ENCODE measurements at places on chromosomes 13 and 19.
A peak's percentile ranks its signal among the peaks of the same experiment; 100 is the strongest.

GRCh38 chr19:41302624-41303351 lies 7.2 kb upstream of the CCDC97 start:
- no peak for DNase-seq

- DNase-seq, result no peak
These were observed 537.4 kb downstream of the MYO16 start for GRCh38 chr13:109166804-109167203.

DNA sequence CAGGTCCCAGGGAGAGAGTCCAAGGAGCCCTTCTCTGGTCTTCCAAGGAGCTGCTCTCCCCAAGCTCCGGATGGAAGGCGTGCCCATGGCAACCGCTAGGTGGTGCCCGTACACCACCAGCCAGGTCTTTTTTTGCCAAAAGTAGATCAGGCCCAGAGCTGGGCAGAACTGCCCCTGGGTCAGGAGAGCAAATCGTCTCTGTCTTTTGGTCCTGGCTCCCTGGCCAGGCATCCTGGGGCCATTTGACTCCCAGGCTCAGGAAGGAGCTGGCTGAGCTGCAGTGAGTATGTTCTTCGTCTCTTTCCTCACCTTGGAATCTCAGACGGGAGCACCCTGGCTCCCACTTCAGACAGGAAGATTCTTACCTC lies 24.6 kb upstream of the BCL3 start:
- DNase-seq, result peak; percentile 59

GRCh38 chr13:113769106-113769505 lies 10.1 kb downstream of the TMEM255B start:
- no peak for DNase-seq

DNA sequence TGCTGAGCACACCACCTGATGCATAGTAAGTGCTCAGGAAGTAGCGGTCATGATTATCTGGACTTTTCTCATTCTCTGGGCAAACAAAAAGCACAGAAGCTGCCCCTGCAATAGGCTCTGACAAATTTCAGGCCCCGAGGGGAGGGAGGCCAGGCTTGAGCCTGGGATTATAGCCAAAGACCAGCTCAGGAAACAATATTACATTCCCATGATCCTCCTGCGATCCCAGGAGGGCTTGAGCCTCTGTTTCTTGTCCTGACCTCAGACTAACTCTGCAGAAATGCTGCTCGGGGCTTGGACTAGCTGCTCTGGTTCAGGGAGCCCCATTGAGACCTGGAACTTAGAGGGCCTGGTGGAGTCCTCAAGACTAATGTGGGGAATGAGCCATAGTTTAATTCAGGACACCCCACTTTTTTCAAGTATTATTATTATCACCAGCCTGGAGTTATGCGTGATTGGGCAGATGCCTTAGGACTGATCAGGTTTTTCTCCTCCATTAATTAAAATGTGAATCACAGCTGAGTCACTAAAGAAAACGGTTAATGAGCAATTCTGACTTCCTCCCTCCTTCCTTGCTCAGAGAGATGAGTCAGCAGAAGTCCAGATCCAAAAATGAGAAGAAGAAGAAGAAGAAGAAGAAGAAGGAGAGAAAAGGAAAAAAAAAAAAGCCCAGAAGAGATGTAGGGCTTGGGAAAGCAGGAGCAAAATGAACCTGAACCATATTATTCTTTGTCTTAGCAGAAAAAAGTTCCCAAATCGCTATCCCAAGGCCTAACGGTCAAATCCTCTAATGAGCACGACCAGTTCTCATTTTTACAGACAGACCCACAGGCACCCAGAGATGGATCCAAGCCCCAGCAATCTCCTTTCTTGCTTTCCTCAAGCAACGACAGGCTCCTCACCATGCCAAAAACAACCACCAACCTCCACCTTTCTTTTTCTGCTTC lies 107.2 kb downstream of the CACNA1A start:
- DNase-seq, result no peak

DNA sequence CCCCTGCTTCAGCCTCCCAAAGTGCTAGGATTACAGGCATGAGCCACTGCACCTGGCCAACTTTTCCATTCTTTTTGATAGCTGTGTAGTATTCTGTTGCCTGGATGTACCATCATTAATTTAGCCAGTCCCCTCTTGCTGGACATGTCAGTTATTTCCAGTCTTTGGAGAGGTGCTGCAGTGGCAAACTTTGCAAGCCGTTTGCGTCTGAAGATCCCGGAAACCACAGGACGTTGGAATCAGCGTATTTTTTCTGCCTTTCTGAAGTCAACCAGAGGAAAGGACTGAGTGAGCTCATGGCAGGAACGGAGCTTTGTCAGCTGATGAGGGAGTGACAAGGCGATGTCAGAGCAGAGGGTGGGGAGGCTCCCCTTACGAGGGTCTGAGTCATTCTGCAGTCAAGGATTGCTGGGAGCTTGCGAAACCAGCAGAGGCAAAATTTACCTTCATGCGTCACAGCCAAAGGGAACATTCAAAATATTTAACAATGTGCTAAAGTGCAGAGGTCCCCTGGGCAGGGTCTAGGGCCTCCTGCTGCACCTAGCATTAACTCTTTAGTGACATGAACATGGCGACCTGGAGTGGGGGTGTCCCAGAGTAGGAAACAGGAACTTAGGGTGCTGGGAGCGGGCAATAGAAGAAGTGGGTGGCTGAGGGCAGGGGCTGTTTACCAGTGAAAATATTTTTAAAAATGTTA lies 5.6 kb downstream of the C5AR1 start:
- peak; percentile 8 for DNase-seq

- DNase-seq, result no peak
These were observed 22.0 kb upstream of the POU4F1 start for GRCh38 chr13:78625384-78625783.

GRCh38 chr19:13958043-13958442 lies 5.7 kb downstream of the DCAF15 start:
- DNase-seq, result no peak
